ENCODE measurements at places on chromosomes 2 and 18. TPM values are rescaled to one million over a fixed set of nuclear protein-coding genes. Genes with fewer than 3 reads are reported as not detected.

DNA sequence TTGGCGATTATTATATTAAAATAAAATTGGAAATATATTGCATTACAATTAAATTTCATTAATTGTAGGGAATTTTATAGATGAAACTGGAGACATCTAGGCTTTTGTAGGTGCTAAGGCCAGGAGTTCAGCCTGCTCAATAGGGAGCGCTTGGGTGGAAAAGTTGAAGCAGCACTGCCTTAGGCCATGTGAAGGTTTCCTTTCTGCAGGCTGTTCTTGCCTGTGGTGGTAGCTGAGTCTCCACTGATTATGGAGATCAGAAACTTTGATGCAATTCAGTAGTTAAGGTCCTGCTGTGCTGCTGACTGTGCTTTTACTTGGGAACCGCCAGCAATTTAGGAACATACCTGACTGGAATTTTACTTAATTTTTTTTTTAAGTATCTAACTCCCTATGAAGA, 179.9 kb upstream of the BOD1L2 start:
- H3K4me3 ChIP-seq: no peak overlapping the region
- H3K4me1 ChIP-seq: no peaks in the 10 kb centered on the region
- H3K36me3 ChIP-seq: peaks cover 8% of the 10 kb centered on the region
- no peak for DNase-seq

DNA sequence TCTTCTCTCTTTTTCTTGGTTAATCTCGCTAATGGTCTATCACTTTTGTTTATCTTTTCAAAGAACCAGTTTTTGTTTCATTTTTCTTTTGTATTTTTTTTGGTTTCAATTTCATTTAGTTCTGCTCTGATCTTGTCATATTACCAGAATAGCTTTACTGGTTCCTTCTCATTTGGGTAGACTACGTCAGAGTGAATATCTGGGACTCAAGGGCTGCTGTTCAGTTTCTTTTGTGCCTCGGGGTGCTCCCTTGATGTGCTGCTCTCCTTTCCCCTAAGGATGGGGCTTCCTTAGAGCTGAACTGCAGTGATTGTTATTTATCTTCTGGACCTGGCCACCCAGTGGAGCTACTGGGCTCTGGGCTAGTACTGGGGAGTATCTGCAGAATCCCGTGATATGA, 29.4 kb upstream of the IL1RN start:
- peaks cover 41% of the 10 kb centered on the region for H3K4me1 ChIP-seq
- peaks cover 49% of the 10 kb centered on the region for H3K36me3 ChIP-seq
- peak overlapping the region; percentile 95 for H3K27ac ChIP-seq
- peak; percentile 50 for DNase-seq
- no peaks in the 10 kb centered on the region for H3K27me3 ChIP-seq

The FRZB gene
- not detected for total RNA-seq

The CENPA gene
- total RNA-seq: 58.7 TPM

The ARHGAP15 gene
- 101 TPM for total RNA-seq

DNA sequence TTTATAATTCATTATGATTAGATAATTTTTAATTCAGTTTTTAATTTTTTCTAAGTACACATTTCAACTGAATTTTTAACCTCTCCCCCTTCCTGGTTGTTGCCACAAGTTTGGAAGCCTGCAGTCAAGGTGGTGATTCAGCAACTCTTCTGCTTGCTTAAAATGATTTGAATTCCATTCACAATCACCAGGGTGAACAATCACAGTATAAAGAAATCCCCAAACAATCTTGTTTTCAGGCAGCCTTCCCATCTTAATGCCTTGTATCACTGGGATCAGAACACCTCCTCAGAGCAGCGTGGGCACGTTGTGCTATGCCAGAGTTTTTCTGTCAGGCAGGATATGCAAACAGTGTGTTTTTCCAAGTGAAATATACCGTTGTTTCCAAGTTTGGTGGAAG, 46.7 kb upstream of the BARD1 start:
- H3K4me1 ChIP-seq: no peaks in the 10 kb centered on the region
- no peak overlapping the region for H3K4me3 ChIP-seq
- H3K27ac ChIP-seq: no peak overlapping the region
- H3K27me3 ChIP-seq: peaks cover 2% of the 10 kb centered on the region

GRCh38 chr2:1405967-1406366, 7.3 kb upstream of the TPO start:
- no peaks in the 10 kb centered on the region for H3K27me3 ChIP-seq
- H3K4me1 ChIP-seq: peaks cover 1% of the 10 kb centered on the region
- DNase-seq: no peak
- H3K36me3 ChIP-seq: no peaks in the 10 kb centered on the region
- H3K4me3 ChIP-seq: no peak overlapping the region

The PSTPIP2 gene
- 4.1 TPM for total RNA-seq

The CXCR4 gene
- 133 TPM for total RNA-seq

DNA sequence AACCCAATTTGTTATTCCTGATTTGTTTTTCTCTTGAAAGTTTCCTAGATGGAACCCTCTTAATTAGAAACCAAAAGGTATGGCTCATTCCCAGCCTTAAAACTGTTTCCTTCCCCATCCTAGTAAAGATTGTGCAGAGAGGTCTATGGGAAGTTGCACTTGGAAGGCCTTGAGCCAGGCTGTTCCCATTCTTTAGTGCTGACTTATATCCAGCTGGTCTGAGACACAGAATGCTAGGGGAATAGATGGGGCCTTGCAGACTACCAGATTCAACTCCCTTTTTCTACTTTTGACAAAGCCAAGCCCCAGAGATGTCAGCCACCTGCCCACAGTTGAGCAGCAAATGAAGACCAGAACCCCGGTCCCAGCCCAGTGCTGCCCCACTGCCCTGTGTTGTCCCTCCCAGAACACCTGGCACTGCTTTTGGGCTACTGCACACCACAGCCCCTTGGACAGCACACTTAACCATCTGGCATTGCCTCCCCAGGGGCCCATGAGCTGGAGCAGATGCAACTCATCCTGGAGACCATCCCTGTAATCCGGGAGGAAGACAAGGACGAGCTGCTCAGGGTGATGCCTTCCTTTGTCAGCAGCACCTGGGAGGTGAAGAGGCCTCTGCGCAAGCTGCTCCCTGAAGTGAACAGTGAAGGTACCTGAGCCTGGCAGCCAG, 98.2 kb downstream of the MRO start:
- no peak for DNase-seq
- no peaks in the 10 kb centered on the region for H3K27me3 ChIP-seq
- H3K27ac ChIP-seq: no peak overlapping the region
- H3K4me1 ChIP-seq: no peaks in the 10 kb centered on the region
- H3K36me3 ChIP-seq: no peaks in the 10 kb centered on the region

GRCh38 chr18:33020877-33021276, 248.1 kb upstream of the KLHL14 start:
- H3K27ac ChIP-seq: no peak overlapping the region
- H3K27me3 ChIP-seq: no peaks in the 10 kb centered on the region
- no peak for DNase-seq
- no peaks in the 10 kb centered on the region for H3K36me3 ChIP-seq
- H3K4me1 ChIP-seq: no peaks in the 10 kb centered on the region

GRCh38 chr2:162928356-162928755, 89.8 kb upstream of the KCNH7 start:
- no peaks in the 10 kb centered on the region for H3K4me1 ChIP-seq
- DNase-seq: no peak
- no peaks in the 10 kb centered on the region for H3K27me3 ChIP-seq
- no peak overlapping the region for H3K4me3 ChIP-seq
- H3K36me3 ChIP-seq: no peaks in the 10 kb centered on the region

The CD28 gene
- 35.7 TPM for total RNA-seq

The IFIH1 gene
- total RNA-seq: 66.8 TPM

The AGAP1 gene
- 0.75 TPM for total RNA-seq

DNA sequence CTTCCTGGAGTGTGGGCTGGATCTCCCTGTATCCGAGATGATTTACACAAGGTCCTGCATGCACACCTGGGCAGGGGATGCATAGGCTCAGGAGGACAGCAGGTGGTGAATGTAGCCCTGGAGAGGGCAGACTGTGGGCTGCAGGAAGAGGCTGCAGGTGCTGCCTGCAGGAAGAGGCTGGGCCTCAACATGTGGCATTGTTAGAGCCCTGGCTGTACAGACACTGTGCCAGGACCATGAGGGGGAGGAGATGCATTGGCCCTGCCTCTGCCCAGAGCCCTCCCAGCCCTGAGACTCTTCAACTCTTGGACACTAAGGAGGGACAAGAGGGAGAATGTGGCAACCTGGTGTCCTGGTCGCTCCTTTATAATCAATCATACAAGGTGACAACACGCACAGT, 392.8 kb downstream of the TNS1 start:
- H3K4me3 ChIP-seq: no peak overlapping the region
- peaks cover 25% of the 10 kb centered on the region for H3K4me1 ChIP-seq
- H3K27me3 ChIP-seq: no peaks in the 10 kb centered on the region

DNA sequence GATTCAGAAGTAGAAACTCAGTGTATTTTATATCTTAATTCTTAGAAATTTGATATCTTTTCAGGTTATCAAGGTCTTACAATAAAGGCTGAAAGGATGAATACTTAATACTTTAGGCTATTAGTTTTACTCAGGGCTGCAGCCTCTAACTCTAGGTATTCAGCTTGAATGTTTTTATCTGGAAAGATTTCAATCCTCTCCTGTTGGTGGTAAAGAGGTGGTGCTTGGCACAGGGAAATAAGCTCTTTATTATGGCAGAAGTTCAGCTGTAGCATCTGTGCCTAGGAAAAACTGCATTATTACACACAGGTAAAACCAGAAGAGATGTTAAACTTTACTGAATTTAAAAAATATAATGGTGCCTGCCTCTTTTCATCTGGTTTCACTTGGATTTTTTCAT, 11.1 kb downstream of the ACVR2A start:
- no peaks in the 10 kb centered on the region for H3K4me1 ChIP-seq
- H3K27ac ChIP-seq: no peak overlapping the region
- H3K36me3 ChIP-seq: no peaks in the 10 kb centered on the region
- H3K4me3 ChIP-seq: no peak overlapping the region
- peaks cover 17% of the 10 kb centered on the region for H3K27me3 ChIP-seq
- no peak for DNase-seq

GRCh38 chr18:22170421-22171257, 1.2 kb downstream of the GATA6 start:
- peaks cover 1% of the 10 kb centered on the region for H3K36me3 ChIP-seq
- peak overlapping the region; percentile 28 for H3K27ac ChIP-seq
- no peak for DNase-seq
- H3K27me3 ChIP-seq: peaks cover 82% of the 10 kb centered on the region
- peak overlapping the region; percentile 82 for H3K4me3 ChIP-seq

The CXCR1 gene
- 1.4 TPM for total RNA-seq

GRCh38 chr18:45978084-45978483, 11.0 kb upstream of the EPG5 start:
- DNase-seq: no peak
- peaks cover 8% of the 10 kb centered on the region for H3K4me1 ChIP-seq
- no peaks in the 10 kb centered on the region for H3K27me3 ChIP-seq

DNA sequence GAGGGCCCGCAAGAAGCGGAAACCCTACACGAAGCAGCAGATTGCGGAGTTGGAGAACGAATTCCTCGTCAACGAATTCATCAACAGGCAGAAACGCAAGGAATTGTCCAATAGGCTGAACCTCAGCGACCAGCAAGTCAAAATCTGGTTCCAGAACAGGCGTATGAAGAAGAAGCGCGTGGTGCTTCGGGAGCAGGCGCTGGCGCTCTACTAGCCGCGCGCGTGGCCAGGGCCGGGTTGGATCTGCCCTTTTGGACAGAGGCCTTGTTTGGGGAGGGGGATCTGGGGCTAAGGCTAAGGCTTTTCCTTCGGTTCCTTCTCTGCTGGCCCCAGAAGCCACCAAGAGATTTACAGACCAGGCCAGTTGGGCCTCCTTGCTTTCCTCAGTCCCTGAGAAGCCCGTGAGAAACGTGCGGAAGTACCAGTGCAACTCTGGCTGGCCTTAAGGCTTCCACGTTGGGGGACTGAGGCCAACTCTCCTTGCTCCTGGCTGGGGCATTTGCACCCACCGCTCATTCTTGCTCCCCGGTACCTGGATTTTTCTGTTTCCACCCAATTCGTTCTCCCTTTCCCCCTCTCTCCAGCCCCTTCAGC, 1.0 kb downstream of the HOXD12 start:
- H3K4me3 ChIP-seq: no peak overlapping the region
- peaks cover 96% of the 10 kb centered on the region for H3K27me3 ChIP-seq
- no peak for DNase-seq
- peaks cover 10% of the 10 kb centered on the region for H3K4me1 ChIP-seq
- H3K36me3 ChIP-seq: no peaks in the 10 kb centered on the region

DNA sequence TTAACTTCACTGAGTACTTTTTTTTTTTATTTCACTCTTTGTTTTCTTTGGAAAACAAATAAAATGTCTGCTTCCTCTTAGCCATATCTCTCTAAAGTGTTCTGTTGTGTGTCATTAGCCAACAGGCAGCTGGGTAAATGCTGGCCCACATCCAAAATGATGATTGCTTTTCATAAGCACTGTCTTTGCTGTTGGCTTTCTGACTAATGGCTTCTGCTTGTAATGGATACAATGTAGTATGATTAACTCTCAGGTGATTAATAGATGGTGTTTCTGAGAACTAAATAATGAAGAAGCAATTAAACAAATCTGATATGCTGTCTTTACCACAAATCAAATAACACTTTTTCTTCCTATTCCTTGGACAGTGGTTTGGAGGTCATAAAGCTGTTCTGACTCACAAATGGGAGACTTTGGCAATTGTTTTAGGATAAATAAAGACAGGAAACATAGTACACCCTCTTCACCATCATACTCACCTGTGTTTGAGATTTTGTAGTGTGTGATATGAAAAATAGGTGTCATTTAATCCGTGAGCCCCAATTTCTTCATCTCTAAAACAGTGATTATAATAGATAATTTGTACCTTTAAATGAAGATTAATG, 888.4 kb downstream of the TSN start:
- no peak for DNase-seq
- no peaks in the 10 kb centered on the region for H3K27me3 ChIP-seq
- H3K4me3 ChIP-seq: no peak overlapping the region
- H3K4me1 ChIP-seq: no peaks in the 10 kb centered on the region

The GAL3ST2 gene
- total RNA-seq: 0.20 TPM

The BOLL gene
- total RNA-seq: not detected

GRCh38 chr2:241035818-241036396, 37.5 kb downstream of the SNED1 start:
- peaks cover 17% of the 10 kb centered on the region for H3K4me1 ChIP-seq
- H3K27ac ChIP-seq: no peak overlapping the region
- H3K27me3 ChIP-seq: peaks cover 11% of the 10 kb centered on the region
- no peaks in the 10 kb centered on the region for H3K36me3 ChIP-seq
- DNase-seq: no peak
- H3K4me3 ChIP-seq: peak overlapping the region; percentile 64

The ALPG gene
- not detected for total RNA-seq

The UGT1A4 gene
- not detected for total RNA-seq

GRCh38 chr2:215002500-215002899, 135.9 kb downstream of the ABCA12 start:
- H3K27ac ChIP-seq: no peak overlapping the region
- no peaks in the 10 kb centered on the region for H3K36me3 ChIP-seq
- no peaks in the 10 kb centered on the region for H3K4me1 ChIP-seq
- no peak overlapping the region for H3K4me3 ChIP-seq

GRCh38 chr18:26477828-26478466, 70.4 kb downstream of the KCTD1 start:
- H3K4me1 ChIP-seq: no peaks in the 10 kb centered on the region

The DNER gene
- not detected for total RNA-seq

DNA sequence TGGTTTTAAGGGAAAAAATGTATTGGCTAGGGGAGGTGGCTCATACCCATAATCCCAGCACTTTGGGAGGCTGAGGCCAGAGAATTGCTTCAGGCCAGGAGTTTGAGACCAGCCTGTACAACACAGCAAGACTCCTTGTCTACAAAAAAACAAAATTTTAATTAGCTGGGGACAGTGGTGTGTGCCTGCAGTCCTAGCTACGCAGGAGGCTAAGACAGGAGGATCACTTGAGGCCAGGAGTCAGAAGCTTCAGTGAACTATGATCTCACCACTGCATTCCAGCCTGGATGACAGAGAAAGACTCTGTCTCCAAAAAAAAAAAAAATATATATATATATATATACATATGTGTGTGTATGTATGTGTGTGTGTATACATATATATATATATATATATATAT, 18.5 kb downstream of the CCDC88A start:
- H3K4me1 ChIP-seq: no peaks in the 10 kb centered on the region
- no peak for DNase-seq
- H3K36me3 ChIP-seq: no peaks in the 10 kb centered on the region
- H3K4me3 ChIP-seq: no peak overlapping the region
